CD4-positive, alpha-beta T cell treated with Interleukin-1 beta for 1 hour (primary cell): ENCODE measurements at places on chromosomes 16 and 17.
A peak's percentile ranks its signal among the peaks of the same experiment; 100 is the strongest.

DNA sequence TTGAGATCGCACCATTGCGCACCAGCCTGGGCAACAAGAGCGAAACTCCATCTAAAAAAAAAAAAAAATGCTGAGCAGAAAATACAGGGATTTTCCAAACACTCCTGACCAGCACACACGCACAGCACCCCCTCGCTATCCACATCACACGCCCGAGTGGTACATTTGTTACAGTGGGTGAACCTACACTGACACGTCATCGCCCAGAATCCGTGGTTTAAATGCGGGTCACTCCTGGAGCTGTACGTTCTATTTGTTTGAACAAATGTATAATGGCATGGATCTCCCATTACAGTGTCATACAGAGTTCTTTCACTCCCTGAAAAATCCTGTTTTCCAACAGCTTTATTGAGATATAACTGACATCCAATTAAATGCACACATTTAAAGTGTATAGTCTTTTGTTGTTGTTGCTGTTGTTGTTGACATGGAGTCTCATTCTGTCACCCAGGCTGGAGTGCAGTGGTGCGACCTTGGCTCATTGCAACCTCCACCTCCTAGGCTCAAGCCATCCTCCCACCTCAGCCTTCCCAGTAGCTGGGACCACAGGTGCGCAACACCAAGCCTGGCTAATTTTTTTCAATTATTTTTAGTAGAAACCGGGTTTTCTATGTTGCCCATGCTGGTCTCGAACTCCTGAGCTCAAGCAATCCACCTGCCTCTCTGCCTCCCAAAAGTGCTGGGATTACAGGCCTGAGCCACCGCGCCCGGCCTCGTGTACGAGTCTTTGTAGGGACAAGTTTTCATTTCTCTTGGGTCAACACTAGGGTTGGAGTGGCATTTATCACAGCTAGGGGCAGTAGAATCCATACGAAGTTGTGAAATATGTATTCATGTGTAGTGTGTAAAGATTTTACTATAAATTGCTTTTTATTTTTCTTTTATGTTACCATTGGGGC is 4.4 kb upstream of the CARHSP1 start:
- no peak for DNase-seq

- DNase-seq = no peak
Measured at GRCh38 chr17:2393954-2394749, 6.7 kb downstream of the MNT start.

- no peak for DNase-seq
Measured at GRCh38 chr17:37116671-37117185, 168.0 kb downstream of the AATF start.

DNA sequence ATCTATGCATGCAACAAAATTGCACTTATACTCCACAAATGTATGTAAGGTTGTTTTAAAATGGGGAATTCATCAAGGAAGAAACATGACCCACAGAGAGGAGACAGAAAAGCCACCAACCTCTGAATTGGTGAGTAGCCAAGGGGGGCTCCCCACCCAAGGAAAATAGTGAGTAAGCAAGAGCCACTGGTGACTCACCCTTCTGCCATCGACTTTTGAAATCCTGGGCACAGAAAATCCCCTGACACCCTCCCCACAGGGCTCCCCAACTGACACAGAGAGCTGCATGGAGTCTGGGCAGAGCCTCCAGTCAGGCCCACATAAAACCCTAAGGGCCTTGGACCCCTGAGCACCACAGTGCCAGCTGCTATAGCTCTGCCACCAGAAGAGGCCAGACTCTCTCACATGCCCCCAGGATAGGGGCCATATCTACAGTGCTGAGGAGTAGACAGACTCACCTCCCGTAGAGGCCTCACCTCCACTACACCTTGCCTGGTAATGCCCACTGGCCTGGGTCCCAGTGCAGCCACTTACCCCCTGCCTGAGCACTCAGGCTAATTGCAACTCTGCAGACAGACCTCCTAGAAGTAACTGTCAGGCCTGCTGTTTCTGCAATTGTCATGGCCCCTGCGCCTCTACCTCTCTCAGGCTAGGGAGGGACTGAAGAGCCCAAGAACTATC is 244.7 kb upstream of the WSB1 start:
- no peak for DNase-seq

- DNase-seq = no peak
Measured at GRCh38 chr16:932831-933330, 37.9 kb downstream of the LMF1 start.

GRCh38 chr16:60729051-60729450 is 1307.2 kb downstream of the CDH8 start:
- DNase-seq = no peak

- no peak for DNase-seq
Measured at GRCh38 chr17:2421315-2422147, 20.7 kb upstream of the MNT start.

GRCh38 chr16:88700636-88701482 is 5.3 kb downstream of the RNF166 start:
- DNase-seq = peak; percentile 93

DNA sequence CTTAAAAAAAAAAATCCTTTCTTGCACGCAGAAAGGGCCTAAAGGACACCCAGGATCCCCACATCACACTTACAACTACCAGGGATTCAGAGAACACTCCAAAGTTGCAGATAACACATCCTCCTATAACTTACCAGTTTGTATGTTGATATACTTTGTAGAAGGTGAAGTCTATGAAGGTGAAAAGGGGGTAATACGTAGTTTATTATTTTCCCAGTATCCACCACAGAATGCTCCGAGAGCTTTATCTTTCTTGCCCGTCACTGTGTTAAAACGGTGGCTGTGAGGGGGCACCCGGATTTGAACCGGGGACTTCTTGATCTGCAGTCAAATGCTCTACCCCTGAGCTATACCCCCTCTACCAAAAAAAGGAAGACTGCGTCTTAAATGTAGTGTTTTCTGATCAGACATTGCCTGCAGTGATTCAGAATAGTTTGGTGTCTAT is 7.9 kb upstream of the RPL23 start:
- no peak for DNase-seq

DNA sequence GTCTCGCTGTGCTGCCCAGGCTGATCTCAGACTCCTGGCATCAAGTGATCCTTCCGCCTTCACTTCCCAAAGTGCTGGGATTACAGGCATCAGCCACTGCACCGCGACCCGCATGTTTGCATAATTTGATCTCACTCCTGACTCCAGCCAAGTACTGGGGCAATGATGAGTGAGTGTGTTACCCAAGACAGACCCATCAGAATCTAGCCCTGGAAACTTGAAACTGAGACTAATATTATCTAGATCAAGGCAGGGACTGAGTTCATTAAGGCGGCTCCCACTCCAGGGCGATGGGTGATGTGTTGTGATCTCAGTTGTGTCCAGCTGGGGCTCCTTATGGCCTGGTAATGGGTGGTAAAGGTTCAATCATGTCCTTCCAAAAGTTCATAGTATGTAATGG is 53.4 kb downstream of the EMP2 start:
- no peak for DNase-seq

DNA sequence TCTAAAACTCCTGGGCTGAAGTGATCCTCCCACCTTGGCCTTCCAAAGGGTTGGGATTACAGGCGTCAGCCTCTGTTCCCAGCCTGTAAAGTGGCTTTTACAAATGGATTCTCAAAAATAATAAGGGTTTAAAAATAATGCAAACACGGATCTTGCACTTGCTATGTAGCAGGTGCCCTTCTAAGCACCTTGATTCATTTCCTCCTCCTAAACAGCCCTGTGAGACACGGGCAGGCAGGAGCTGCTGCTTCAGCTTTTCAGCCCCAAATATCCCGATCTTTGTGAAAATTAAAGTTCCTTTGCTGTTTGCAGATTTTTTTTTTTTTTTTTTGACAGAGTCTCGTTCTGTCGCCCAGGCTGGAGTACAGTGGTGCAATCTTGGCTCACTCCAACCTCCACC is 31.7 kb downstream of the NAGPA start:
- DNase-seq = no peak

DNA sequence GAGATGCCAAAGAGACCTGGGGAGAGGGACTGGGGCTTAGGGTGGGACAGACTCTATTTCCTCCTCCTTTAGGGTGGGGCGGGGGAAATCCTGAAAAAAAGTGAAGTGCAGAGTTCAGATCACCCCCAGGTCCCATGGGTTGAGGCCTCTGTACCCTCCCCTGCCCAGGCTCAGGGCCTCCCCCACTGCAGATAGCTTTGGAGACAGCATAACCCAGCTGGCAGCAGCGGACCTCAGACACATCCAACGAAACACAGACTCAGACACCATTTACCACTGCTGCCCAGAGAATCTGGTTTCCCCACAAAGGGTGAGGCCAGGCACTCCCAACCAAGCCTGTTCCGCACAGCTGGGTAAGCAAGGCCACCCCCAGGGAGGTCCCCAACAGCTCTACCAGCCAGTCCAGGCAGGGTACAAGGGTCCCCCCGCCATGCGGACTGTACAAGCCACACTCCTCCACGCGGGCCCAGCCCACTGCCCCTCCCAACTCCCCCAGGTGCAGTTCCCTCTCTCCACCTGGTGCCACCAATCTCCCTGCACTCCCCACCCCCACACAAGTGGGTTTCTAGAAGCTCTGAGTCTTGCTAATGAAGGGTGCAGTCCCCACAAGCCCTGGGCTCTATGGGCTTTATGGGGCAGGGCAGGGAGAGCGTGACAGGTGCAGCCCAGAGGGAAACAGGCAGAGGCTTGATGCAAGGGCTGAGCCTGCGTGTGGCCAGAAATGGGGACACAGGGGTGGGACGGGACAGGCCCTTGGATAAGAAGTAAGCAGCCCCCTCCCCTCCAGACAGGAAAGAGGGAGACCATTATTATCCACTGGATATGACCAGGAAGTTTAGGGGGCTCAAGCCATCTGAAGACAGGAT is 8.9 kb downstream of the RHBDF2 start:
- peak; percentile 17 for DNase-seq

GRCh38 chr17:37802061-37802595 is 57.3 kb upstream of the HNF1B start:
- DNase-seq = no peak

GRCh38 chr16:1098266-1098991 is 2.4 kb upstream of the C1QTNF8 start:
- DNase-seq = no peak

DNA sequence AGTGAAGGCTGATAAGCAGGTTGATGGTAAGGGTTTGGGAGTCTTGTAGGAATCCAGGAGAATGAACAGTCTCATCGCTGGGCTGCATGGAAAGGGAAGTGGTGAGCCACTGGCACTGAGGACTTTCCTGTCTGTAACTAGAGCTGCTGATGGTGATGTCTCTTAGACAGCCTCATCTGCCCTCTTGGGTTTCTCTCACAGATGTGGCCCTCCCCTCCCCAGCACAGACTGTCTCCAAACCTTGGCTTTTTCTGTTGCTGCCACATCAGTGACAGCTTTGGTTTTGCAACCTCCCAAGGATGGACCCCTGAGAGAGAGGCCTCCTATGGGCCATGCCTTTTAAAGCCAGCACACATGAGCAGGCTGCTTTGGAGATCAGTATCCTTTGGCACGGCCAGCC is 16.9 kb downstream of the PLCG2 start:
- DNase-seq = no peak

GRCh38 chr17:15412606-15413005 is 54.8 kb downstream of the CDRT4 start:
- no peak for DNase-seq

DNA sequence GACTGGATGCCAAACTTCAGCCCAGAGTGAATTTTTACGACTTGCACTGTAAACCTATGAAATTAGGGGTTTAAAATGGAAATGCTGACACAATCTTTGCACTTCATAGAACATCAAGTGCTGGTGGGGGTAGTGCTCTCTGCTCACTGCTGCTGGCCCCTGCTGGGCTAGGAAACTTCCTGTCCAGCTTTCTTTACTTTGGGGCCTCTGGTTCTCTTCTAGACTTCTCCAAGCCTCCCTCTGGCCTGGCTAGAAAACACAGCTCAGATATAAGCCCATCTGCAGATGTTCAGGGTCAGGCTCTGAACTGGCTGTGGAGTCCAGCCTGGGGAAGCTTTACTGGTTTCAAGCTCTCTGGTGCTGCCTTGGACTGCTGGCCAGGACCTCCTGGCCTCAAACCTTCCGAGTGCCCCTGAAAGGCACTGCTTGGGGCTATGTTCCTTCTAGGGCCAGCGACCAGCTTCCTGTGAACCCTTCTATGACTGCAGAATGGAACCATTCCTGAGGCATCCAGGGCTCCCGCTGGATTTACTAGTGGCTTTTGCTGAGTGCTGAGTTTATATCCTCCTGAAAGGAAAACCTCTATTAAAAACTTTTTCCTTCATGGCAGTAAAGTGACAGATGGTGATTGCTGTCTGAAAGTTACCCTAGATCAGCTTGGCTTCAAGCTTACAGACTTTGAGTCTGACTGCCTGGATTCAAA is 59.4 kb downstream of the TBX4 start:
- DNase-seq = no peak

- DNase-seq = no peak
Measured at GRCh38 chr16:89936508-89936907, 12.0 kb upstream of the DEF8 start.

DNA sequence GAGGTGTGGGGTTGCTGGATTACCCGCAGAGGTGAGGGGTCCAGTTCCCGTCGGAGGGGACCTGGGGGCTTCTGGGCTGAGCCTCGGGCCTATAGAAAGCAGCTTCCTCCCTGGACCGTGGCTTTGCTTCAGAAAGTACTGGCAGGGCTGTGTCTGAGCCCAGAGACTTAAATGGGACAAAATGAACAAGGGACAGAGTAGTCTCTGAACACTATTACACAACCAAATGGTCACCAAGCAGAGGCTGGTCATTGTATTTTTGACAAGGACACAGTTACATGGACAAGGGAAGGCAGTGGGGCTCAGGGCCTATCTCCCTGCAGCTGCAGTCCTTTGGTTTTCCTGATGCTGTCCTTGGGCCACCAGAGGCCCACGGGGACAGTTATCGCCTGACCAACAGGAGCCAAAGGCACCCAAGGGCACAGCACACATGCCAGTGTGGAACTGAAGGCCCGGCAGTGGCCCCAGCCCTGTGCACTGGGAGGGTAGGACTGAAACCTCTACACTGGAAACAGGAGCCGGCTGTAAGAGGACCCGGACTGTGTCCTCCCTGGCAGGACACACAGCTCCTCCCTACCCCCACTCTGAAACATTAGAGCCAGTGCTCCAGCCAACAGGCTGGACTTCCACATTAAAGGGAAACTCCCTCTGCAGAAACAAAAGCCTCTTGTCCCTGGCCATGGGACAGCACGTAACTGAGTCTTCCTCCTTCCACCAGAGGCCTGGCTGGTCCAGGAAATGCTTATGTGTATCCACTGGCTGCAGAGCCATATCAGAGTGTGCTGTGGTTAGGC is 26.0 kb upstream of the ERN1 start:
- no peak for DNase-seq

DNA sequence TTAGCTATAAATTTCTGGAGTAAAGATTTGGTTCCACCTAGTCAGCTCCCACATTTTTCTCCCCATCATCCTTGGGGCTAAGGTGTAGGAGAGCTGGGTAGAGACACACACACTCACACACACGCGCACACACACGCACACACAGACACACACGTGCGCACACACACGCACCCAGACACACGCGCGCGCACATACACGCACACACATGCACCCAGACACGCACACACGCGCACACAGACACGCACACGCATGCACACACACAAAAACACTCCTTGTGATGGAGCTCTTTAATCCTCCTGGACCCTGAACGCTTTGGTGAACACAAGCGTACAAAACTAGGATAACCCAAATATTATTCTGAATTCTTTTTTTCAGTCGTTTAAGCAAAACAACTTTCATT is 253.6 kb downstream of the C16orf95 start:
- DNase-seq = no peak

- peak; percentile 75 for DNase-seq
Measured at GRCh38 chr17:32609085-32609484, 122.3 kb downstream of the CDK5R1 start.
